Hematopoietic multipotent progenitor cell treated with erythropoietin and hydrocortisone succinate and interleukin-3 and kit ligand, for 8 days (in vitro differentiated cells): ENCODE measurements at places on chromosomes 7 and 10.

DNA sequence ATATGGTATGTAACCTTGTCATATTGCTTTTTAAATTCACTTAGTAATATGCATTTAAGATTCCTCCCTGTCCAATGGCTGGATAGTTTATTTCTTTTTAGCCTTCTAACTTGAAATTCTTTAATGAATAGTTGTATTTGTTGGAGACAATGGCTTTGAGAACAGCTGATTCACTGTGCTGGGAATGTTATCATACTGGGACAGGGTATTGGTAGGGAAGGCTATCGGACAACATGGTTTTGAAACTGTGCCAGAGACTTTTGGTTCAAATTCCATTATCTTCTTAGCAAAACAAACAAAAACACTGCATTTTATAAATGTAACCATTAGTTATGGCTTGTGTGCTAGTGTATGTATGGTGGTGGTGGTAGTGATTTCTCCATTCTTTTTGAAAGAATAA lies 517.1 kb upstream of the ANKRD30A start:
- DNase-seq: no peak

- no peak for DNase-seq
Observed at GRCh38 chr10:29465384-29465783, 169.4 kb downstream of the SVIL start.

DNA sequence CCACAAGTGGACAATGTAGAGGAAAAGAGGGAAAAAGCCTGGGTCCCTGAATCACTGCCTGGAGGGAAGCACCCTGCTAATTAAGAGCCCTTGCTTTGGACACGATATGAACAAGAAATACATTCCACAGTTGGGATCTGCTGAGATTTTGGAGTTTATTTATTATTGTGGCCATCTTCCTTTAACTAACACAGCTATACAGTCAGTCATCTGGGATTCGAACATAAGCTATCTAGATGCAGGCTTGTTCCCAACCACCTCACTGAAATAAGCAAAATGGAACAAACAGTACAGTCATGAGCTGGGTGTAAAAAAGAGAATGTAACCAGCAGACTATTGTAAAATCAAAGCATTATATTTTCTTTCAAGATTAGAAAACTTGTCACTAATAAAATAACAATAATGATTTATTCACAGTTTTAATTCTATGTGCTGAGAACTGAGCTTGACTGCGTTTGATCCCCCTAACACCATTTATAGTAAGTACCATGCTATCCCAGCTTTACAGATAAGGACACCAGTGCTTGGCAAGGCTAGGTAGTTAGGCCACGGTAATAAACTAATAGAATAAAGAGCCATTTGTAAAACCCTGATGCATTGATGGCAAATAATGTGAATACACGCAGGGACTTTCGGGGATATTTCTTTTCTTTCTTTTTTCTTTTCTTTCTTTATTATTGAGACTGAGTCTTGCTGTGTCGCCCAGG lies 223.8 kb upstream of the KLF6 start:
- DNase-seq: no peak

GRCh38 chr7:18262058-18262457 lies 233.5 kb upstream of the HDAC9 start:
- no peak for DNase-seq

DNA sequence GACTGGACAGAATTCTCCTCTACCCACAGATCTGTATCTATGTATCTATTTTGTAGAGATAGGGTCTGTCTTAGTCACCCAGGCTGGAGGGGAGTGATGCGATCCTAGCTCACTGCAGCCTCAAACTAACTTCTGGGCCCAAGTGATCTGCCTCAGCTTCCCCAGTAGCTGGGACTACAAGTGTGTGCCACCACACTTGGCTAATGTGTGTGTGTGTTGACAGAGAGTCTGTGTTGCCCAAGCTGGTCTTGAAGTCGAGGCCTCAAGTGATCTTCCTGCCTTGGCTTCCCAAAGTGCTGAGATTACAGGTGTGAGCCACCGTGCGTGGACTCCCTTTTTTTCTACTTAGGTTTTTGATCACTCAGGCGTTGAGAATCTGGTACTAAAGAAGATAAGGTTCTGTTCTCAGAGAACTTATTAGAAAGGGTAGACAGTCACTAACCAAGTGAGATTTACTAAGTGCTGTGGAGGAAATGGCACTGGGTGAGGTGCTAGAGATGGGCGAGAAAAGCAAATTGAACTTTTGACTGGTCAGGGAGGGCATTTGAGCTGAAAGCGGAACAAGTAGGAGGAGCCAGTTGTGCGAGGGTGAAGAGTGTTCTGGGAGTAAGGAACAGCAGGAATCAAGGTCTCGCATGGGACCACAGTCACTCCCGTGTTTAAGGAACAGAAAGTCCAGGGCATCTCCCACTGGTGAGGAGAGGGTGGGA lies 18.0 kb downstream of the NDUFB2 start:
- no peak for DNase-seq

DNA sequence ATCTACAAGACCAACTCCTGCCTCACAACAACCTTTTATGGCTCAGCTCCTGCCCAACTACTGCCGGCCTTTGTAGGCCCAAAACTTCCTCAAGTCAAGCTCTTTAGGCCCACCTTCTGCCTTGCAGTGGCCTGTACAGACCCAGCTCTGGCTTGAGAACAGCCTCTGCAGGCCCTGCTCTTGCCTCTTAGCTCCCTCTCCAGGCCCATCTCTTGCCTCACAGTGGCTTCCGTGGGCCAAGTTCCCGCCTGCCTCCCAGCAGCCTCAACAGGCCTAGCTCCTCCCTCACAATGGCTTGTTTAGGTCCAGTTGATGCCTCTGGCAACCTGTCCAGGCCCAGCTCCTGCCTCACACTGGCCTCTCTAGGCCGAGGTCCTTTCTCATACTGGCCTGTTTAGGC lies 32.4 kb upstream of the VKORC1L1 start:
- no peak for DNase-seq

- DNase-seq: peak; percentile 35
Observed at GRCh38 chr7:105664816-105665525, 83.7 kb upstream of the EFCAB10 start.

- no peak for DNase-seq
Observed at GRCh38 chr7:70700941-70701425, 431.0 kb upstream of the GALNT17 start.

- DNase-seq: no peak
Observed at GRCh38 chr10:25811052-25811685, 122.9 kb upstream of the MYO3A start.

GRCh38 chr7:124649397-124650014 lies 116.1 kb downstream of the GPR37 start:
- DNase-seq: no peak

- DNase-seq: no peak
Observed at GRCh38 chr7:1777122-1777521, 107.0 kb downstream of the ELFN1 start.

GRCh38 chr10:71381611-71382010 lies 15.1 kb upstream of the CDH23 start:
- DNase-seq: no peak

GRCh38 chr7:11758627-11759111 lies 73.3 kb downstream of the THSD7A start:
- DNase-seq: no peak
